ENCODE measurements at places on chromosomes 1 and 21.

DNA sequence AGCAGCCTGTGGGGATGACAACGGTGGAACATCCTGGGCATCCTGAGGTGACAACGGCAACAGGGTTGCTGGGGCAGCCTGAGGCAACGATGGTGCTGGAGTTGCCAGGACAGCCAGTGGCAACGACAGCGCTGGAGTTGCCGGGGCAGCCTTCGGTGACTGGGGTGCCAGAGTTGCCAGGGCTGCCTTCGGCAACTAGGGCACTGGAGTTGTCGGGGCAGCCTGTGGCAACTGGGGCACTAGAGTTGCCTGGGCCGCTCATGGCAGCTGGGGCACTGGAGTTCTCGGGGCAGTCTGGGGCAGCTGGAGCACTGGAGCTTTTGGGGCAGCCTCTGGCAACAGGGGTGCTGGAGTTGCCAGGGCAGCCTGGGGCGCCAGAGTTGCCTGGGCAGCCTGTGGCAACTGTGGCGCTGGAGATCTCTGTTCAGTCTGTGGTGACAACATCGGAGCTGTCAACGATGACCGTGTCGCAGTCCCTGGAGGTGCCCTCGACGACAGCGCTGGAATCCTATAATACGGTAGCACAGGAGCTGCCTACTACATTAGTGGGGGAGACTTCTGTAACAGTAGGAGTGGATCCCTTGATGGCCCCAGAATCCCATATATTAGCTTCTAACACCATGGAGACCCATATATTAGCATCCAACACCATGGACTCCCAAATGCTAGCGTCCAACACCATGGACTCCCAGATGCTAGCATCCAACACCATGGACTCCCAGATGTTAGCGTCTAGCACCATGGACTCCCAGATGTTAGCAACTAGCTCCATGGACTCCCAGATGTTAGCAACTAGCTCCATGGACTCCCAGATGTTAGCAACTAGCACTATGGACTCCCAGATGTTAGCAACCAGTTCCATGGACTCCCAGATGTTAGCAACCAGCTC lies 8.2 kb downstream of the SON start:
- DNase-seq, result no peak

DNA sequence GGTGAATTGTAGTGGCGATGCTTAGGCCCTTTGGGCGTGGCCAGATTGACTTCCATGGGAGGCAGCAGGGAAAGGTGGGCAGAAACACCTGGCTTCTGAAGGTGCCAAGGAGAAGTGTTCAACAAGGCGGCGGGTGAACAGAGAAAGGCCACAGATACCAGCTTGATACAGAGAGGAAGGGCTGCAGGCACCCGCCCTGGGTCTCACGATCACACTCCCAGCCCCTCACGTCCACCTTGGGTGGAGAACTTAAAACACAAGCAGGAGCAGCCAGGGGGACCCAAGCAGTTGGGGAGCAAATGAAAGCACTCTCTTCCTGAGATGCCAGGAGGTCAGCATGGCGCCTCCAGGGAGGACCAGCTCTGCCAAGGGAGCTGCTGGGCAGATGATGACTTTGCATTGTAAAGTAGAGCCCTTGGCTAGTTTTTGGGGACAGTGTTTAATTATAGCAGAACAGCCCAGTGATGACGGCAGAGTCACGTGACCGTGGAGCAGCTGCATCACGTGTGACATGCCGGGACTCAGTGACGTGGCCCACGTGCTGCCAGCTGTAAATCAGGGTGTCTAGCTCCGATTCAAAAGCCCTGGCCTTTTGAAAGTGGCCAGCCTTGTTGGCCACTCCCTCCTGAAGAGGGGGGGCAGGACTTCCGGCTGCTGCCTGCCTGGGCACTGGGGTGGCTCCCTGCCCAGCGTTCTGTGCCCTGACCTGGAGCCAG lies 19.0 kb downstream of the SLC37A1 start:
- no peak for DNase-seq

DNA sequence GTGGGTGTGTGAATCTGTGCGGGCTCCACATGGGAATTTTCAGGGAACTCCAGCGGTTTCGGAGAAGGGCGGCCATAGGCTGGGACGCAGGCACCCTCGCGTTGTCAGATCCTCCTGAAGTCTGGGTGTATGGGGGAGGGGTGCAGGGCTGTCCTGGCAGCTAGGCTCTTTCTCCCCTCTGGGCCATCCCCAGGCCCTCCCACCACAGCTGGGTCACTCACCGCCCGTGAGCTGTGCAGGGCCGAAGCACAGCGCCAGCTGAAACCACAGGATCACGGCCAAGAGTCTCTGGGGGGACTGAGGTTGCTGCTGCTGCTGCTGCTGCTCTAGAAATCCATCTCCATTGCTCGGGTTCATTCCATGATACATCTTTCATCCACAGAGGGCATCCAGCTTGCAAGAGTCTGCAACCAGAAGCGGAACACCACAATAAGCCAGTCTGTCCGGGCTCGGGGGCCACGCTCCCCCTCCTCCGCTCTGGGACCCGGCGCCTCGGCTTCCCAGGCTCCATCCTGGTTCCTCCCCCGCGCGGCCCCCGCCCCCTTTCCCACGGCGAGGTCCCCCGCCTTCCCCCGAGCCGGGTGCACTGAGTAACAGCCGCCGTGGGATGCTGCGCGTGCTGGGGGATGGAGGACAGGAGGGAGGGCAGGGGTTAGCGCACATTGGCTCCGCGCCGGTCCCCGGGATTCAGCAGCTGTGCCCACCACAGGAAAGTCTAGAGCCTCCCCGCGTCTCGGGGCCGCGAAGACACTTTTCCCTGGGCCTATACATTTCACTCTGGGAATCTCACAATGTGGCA lies 720 bp downstream of the SUSD4 start:
- peak; percentile 30 for DNase-seq

GRCh38 chr1:91608876-91609275 lies 108.2 kb downstream of the CDC7 start:
- DNase-seq, result peak; percentile 91

DNA sequence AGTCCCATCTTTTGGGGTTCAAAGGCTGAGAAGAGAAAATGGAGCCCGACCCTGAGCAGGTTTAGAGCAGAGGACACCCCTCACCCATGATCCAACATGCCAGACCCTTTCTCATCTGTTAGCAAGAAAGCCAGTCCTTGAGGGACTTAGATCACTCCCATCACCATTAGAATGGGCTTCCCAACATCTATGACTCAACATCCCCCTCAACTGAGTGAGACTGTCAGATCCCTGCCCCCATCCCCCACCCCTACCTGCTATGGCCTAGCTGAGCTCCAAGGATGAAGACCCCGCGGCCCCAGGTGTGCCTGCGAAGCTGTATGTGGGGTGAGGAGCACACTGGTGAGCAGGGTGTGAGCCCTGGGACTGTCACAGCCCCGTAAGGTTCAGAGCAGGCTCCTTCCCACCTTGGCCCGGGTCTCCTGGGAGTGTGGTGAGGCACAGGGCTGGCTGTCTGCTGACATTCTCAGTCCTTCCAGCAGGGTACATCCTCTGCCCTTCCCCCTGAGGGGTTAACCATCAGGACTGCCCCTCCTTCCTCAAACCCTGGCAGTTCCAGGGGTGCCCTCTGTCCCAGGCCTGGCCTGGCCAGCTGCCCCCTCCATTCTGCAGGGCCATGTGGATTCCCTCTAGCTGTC lies 21.4 kb upstream of the BLACAT1 start:
- DNase-seq, result no peak

- DNase-seq, result no peak
These were observed 114.9 kb upstream of the GUCA2B start for GRCh38 chr1:42038261-42038660.

DNA sequence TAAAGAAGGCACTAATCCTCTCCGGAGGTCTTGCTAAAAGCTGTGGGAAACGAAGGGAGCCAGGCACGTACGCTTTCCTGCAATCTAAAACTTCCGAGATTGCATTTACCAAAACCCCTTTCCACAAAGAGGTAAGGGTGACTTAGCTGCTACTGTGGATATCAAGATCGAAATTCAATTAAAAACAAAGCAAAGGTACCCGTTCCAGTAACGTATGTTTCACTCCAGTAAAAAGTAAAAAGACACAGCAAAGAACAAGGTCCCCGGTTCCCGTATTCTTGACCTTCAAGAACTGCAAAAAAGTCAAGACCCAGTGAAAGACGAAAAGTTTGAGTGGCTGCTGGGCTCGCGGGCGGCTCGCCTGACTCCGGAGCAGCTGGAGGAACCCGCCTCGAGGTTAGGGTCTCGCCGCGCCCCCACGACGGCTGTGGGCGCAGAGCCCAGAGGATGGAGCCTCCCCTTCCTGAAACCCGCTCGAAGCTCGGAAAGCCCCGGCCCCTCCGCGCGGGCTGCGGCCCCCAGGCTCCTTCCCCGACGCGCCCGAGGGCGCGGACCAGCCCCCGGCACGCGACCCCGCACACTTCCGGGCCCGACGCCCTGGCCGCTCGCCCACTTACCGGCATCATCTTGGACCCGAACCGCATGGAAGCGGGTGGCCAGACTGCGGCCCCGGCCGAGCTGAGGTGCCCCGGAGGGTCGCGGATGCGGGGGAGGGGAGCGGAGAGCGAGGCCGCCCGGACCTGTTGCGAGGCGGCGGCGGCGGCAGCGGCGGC lies 524 bp downstream of the TP53BP2 start:
- DNase-seq, result peak; percentile 57

GRCh38 chr21:44436111-44436611 lies 19.1 kb upstream of the LRRC3 start:
- no peak for DNase-seq

DNA sequence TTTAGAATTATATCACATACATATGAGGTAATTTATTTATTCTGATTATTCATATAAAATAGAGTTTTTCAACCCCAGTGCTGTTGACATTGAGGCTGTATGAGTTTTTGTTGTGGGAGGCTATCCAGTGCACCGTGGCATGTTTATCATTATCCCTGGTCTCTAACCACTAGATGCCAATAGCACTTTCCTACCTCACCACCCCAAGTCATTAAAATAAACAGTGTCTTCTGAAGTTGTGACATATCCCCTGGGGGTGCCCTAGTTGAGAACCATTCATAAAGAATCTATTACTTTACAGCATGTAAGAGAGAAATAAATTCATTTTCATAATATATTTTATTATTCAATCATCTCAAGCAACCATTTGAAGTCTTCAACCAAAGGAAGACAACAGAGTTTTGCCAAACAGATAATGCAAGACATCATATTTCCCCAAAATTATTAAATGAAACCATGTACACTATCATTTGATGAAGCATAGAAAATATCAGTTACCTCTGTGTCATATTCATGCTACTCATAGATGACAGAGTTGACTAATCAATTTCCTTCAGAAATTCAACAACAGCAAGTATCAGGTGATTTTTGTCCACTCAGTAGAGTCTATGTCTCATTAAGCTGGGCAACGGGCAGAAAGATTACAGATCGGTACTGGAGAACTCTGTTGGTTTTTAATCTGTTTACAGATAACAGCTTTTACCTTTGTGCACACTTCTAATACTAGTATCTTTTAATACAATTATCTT lies 39.5 kb upstream of the RGS1 start:
- DNase-seq, result no peak

DNA sequence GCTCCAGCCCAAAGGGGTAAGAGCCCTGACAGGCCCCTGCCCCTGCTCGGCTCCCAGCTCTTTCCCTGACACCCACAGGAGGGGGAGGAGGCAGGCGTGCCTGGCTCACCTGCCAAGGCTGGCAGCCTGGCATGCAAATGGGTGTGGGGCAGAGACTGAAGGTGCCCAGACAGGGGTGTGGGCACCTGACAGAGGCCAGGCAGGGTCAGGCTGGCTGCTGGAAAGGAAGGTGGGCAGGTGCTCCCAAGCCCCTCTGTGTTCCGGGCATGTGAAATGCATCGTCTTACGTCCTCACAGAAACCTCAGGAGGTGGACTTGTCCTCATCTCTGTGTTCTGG lies 19.4 kb upstream of the CASZ1 start:
- no peak for DNase-seq

DNA sequence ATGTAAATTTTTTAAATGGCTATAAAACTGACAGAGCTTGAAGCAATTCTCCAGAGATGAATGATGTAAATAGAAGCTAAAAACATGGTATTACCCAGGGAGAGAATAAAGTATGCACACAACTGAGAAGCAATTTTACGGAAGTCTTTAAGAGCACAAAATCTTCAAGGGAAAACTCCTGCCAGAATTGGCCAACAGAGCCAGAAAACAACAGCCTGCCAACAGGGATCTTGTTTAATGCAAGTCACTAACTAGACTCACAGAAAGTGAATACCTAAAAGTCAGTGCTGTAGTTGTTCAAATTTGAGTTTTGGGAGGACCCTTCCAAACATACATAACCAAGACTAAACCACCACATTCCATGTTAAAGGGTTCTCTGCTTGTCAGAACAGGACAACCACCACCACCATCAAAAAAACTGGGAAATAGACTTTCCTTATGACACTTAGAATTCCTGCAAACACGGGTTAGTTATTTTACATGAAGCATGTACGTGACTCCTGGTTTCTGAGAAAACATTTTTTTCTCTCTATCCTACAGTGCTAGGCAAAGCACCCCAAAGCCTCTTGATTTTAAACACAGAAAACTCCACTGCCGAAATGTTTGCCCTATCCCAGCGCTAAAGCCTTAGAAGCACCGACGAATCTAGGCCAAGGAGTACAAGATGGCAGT lies 1.6 kb downstream of the EPS15 start:
- DNase-seq, result no peak

- no peak for DNase-seq
These were observed 17.8 kb upstream of the PLA2G2E start for GRCh38 chr1:19941206-19941568.
